CD4-positive, alpha-beta memory T cell (primary cell): ENCODE measurements at places on chromosomes 12 and 14. TPM values are rescaled to one million over a fixed set of nuclear protein-coding genes. Genes with fewer than 3 reads are reported as not detected.

The SYNDIG1L gene
- not detected for total RNA-seq

The MMP14 gene
- total RNA-seq, result 3.0 TPM

The PZP gene
- not detected for total RNA-seq

The SLC25A47 gene
- not detected for total RNA-seq

The OR10G3 gene
- not detected for total RNA-seq

The IFI27L1 gene
- 7.4 TPM for total RNA-seq

The TSHR gene
- total RNA-seq, result 0.84 TPM

The TM7SF3 gene
- 27.7 TPM for total RNA-seq

The RAD51AP1 gene
- total RNA-seq, result 0.58 TPM

The BRAP gene
- 25.9 TPM for total RNA-seq

The CPSF2 gene
- total RNA-seq, result 71.9 TPM

The CBLN3 gene
- 3.8 TPM for total RNA-seq

The KRT71 gene
- total RNA-seq, result not detected

The EXOC5 gene
- 48.3 TPM for total RNA-seq

The RPGRIP1 gene
- total RNA-seq, result not detected

The CLMN gene
- total RNA-seq, result 0.70 TPM

The L3HYPDH gene
- 52.2 TPM for total RNA-seq

The PLEKHH1 gene
- total RNA-seq, result 0.22 TPM

The C14orf132 gene
- 20.6 TPM for total RNA-seq

The MYO1H gene
- total RNA-seq, result not detected

The PLCZ1 gene
- total RNA-seq, result not detected

The OR9K2 gene
- total RNA-seq, result not detected

The MGP gene
- total RNA-seq, result 0.49 TPM
